ENCODE measurements at places on chromosomes 5 and 9.
A peak's percentile ranks its signal among the peaks of the same experiment; 100 is the strongest.

- no peak for DNase-seq
Observed at GRCh38 chr5:126656401-126657007, 55.8 kb downstream of the PHAX start.

GRCh38 chr5:139816566-139816965 lies 21.0 kb downstream of the PSD2 start:
- DNase-seq = no peak

GRCh38 chr9:2856400-2856799 lies 12.5 kb upstream of the PUM3 start:
- no peak for DNase-seq

DNA sequence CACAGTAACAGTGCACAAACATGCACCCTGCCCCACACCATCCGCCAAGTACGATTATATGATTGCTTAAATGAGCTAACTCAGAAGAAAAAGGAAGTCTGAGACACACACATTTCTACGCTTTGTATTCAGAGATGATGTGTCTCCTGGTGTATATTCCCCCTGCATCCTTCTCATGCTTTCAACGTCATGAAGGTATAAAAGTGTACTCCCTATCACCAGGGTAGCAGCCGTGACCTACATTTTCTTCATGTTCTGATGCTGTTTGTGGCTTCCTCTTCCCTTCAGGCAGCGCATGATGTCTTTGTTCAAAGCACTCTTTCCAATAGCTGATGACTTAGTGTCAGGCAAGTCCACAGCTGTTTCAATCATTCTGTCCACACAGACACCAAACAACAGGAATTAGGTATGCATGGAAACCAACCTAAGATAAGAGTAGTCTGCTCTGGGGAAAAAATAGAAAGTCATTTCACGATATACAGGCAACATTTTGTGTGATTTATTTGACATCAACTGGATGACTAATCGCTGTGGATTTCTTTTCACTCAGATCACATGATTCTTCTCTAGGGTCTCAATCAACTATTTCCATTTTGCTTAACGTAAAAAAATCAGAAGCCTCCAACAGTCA lies 269.4 kb upstream of the PTGER4 start:
- DNase-seq = peak; percentile 49

GRCh38 chr5:95334900-95335538 lies 50.1 kb upstream of the MCTP1 start:
- no peak for DNase-seq

- no peak for DNase-seq
Observed at GRCh38 chr9:15206903-15207696, 99.9 kb downstream of the TTC39B start.

GRCh38 chr5:141780240-141780951 lies 97.8 kb downstream of the PCDH1 start:
- no peak for DNase-seq

GRCh38 chr9:126375386-126375785 lies 48.8 kb downstream of the MVB12B start:
- peak; percentile 54 for DNase-seq

DNA sequence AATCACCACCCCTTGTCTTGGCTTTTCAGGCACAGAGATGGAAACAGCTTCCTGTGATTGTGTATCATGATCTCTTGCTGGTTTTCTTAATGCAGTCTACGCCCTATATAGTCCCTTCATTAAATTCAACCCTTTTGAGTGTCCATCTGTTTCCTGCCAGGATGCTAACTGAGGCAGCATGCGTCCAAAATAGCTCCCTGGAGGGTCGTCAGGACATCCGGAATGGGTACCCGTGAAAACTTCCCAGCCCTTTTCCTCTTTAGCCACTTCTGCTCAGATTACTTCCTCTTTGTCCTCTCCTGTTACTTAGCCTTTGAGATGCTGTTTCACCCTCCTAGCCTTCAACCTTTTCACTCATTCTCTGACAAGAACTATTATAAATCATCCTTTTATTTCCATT lies 79.8 kb upstream of the KLF9 start:
- no peak for DNase-seq

GRCh38 chr9:84829997-84830696 lies 160.6 kb downstream of the NTRK2 start:
- DNase-seq = no peak

DNA sequence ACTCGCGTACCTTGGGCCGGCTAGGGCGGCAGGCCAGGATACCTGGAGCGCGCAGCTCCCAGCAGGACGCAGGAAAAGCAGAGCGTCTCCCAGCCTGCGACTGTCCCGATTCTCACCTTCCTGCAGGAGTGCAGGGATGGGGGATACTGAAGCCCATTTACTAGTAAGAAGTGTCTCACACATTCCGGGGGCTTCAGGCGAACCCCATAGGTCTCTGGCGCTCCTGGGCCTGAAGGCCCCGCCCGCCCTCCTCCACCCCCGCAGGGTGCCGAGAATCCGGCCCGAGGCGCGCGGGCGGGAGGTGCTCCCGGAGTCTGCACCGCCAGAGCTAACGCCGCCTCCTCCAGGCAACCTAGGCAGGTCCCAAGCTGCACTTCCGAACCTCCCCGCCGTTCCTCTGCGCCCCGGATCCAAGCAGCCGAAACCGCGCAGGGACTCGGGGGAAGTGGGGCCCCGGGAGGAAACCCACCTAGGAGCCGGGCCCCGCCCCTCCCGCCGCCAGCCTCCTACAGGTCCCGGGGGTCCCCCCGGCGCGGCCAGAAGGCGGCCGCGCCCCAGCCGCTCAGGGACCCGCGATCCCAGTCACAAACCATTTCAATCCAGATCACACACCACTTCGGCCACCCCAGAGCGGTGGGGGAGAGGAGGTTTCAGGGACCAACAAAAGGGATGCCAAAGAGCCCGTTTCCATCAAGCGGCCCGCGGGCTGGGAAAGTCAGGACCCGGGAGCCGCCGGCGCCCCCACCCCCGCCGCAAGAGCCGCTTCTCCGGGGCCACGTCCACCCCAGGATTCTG lies 1.2 kb downstream of the ROR2 start:
- DNase-seq = peak; percentile 89

DNA sequence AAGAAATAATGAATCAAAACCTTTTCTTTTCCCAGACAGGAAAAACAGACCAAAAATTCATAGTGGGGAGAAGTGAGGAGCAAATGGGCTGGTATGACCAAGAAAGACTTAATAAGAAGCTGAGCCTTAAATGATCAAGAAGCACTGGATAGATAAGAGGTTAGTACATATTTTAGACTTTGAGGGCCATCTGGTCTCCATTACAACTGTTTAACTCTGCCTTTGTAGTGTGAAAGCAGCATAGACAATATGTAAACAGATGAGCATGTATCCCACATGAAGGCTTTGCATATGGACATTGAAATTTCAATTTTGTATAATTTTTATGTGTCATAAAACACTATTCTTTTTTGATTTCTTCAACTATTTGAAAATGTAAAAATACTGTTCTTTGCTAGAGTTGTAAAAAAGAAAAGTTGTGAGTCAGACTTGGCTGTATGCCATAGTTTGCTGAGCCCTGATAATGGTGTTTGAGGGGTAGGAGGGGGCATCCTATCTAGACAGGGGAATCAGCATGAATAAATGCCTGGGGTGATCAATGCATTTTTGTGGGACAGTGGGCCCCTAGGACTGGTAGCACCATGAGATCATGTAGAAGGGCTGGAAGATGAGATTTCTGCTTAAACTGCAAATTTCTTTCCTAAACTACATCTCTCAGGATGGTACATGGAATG lies 91.8 kb upstream of the GPR151 start:
- no peak for DNase-seq

- DNase-seq = no peak
Observed at GRCh38 chr9:92341578-92341977, 15.8 kb downstream of the CENPP start.

DNA sequence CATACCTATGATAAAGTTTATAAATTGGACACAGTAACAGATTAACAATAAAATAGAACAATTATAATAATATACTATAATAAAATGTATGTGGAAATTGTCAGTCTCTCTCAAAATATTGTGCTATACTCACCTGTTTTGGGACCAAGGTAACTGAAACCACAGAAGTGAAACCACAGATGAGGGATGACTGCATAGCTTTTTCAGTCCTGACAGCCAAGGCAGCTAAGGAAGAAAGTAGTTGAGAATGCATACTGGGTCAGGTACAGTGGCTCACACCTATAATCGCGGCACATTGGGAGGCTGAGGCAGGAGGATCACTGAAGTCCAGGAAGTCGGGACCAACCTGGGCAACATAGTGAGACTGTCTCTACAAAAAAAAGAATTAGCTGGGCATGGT lies 8.9 kb downstream of the SRP19 start:
- DNase-seq = no peak

DNA sequence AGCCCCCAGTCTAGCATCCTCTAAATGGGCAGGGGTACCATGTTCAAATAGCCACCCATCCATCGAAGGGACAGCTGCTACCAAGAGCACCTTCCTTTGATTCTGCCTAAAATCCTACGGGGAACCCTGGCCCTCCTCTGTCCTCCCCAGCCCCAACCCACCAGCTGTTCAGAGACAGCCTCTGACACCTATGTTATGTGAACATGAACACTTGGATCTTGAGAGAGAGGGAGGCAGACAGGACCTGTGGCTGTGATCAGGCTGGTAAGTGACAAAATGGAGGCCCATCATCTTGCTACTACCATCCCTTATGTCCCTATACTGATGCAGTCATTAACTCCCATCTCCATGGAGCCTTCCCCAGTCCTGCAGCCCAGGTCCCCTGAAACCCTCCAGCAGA lies 8.2 kb downstream of the SLC23A1 start:
- no peak for DNase-seq

DNA sequence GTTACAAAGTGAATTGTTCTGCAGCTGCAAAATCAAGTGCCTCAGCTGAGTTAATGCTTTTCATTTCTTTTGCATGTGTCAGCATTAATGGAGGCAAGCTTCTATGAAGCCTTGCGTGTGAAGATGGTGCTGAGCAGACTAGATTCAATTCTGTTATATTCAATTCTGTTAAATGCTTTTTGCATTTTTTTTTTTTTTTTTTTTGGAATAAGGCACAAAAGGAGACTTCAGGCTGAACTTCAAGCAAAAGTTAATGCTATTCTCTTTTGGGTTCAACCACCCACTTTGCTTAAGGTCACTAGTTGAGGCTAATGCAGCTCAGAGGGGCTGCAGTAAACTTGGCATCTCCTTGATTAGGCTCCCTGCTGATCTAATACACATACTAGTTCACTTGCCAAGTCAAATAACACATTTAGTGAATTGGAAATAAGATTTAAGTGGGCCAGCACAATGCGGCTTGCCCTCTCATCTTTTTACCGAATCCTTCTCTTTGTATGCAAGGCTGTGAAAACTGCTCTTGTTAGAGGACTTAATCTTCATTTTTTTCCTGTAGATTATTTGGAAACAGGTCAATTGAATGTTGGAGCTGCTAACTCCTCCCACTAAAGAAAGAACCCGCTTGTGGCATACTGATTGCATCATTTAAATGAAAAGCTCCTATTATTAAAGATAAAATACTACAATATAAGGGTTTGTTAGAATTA lies 1020.2 kb downstream of the NR2F1-AS1 start:
- DNase-seq = no peak

- DNase-seq = no peak
Observed at GRCh38 chr5:10354048-10354872, 765 bp downstream of the MARCHF6 start.

DNA sequence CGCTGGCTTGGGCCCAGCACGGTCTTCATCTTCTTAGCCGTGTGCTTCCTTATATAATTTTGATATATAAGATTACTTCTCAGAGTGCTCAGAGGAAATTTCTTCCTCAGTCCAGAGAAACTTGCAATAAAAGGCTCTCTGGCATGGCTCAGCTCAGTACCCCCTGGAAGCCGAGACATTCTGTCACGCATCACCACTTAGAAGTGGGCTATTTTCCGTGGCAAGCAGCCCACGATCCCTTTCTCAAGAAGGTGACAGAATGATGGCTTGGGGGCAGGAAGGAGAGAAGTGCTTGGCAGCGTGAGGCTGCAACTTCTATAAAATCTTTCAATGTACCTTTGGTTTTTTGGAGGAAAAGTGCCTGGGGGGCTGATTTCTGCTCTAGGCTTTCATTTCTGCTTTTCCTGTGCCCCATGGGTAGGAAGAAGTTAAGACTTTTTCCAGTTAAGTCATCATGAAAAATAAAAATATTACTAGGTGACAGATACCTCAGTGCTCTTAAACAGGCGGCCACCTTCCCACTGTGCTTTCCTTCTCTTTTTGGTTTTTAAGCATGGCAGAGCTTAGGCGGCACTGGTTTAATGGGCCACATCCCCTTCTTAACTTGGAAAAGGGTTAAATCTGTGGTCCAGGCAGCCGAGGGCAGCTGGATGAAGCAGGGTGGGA lies 104.6 kb downstream of the MVB12B start:
- no peak for DNase-seq

DNA sequence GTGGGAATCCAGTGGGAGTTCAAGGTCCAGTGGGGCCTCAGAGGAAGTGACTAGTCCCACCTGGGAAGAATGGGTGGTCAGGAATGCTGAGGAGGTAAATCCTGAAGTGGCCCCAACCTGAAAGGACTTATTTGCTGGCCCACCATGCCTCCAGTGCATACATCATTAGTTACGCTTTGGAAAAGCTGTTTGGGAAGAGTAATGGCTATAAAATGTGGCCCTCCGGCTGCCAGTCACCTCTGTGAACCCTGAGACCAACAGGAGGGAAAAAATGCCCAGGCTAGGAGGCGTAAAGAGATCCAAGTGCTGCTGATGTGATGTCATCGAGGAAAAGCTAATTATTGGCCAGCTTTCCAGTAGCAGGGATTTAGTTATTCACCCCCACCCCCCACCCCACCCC lies 2.7 kb upstream of the SLC26A2 start:
- DNase-seq = no peak

DNA sequence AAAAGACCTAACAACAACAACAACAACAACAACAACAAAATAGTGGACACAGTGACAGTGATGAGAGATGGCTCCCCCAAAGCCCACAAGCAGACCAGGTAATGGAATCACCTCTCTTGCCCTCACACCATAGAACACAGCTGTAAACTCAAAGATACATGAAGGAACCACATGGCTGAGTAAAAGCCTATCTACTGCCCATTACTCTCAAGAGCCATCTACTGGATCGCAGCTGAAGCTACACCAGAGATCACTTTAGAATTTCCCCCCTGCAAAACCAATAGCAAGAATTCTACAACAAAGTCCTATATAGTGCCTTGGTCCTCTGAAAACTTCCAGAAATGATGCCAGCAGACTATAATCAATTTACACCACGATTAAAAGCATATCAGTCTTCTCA lies 1537.6 kb upstream of the CDH9 start:
- no peak for DNase-seq

DNA sequence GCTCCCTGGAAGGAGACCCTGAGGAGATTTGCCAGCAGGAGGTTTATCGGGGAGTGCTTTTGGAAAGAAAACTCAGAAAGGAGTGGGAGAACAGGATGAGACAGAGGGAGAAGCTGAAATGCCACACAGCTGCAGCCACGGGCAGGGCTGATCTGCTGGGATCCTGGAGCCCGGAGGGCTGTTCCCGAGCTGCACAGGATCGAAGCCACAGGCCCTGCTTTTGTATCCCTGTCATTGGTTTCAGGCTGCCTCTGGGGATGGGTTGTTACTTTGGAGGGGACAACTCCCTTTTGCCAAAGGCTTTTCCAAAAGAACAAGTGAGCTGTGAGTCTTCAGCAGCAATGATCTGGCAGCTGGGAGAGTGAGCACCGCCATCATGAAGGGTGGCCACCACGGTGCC lies 152.5 kb upstream of the PTCH1 start:
- no peak for DNase-seq
